Fibroblast of pulmonary artery (primary cell): ENCODE measurements at places on chromosomes 12 and 14.

- DNase-seq, result peak; percentile 23
Observed at GRCh38 chr12:88501972-88502938, 78.0 kb downstream of the KITLG start.

GRCh38 chr12:113325916-113326315 is 9.0 kb downstream of the SLC8B1 start:
- peak; percentile 66 for DNase-seq

GRCh38 chr12:645563-646071 is 17.6 kb downstream of the NINJ2 start:
- peak; percentile 61 for DNase-seq

- no peak for DNase-seq
Observed at GRCh38 chr12:94187361-94187760, 39.0 kb downstream of the PLXNC1 start.

- DNase-seq, result peak; percentile 93
Observed at GRCh38 chr12:1661553-1662335, 29.1 kb upstream of the ADIPOR2 start.

- DNase-seq, result no peak
Observed at GRCh38 chr12:55057481-55057880, 37.7 kb downstream of the NEUROD4 start.

- peak; percentile 36 for DNase-seq
Observed at GRCh38 chr12:88036353-88036965, 7.3 kb upstream of the C12orf50 start.

DNA sequence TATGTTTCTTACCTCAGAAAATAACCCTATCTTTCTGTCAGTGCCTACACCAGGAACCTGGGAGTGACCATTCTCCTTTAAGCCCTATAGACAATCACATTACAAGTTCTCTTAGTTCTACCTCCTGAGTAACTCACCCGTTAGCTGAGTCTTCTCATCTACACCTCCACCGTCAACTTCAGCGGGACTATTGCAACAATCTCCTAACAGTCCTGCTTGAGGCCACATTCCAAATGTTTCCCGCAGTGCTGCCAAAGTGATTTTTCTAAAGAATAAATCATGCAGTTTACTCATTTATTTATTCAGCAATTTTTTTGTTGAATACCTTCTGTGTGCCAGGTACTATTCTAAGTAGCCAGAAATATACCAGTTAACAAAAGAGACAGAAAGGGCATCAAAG is 285.0 kb upstream of the GRIP1 start:
- no peak for DNase-seq

DNA sequence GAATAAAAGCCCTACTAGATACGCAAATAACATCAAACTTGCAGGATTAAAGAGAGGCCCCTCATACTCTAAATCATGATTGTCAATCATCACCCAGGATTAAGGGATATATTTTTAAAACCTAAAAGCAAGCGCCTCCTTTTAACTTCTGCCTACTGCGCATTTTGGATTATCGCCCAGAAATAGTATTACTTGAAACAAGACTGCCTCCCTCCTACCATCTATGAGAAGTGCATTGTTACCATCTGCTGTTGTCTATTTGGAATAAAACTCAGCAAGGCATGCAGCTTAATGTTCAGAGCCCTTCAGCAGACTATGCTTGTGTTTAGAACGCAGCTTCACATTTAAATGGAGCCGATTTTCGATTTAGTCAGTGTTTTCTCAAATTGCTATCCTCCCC is 79.6 kb downstream of the EXOC5 start:
- peak; percentile 41 for DNase-seq

GRCh38 chr12:93571925-93572711 is at the start of gene SOCS2:
SOCS2 (plus strand) TSS chr12:93572675; CDS start chr12:93572898, 223 bp downstream.
- DNase-seq, result peak; percentile 19

- DNase-seq, result no peak
Observed at GRCh38 chr12:100201604-100202423, 1.2 kb downstream of the ACTR6 start.

DNA sequence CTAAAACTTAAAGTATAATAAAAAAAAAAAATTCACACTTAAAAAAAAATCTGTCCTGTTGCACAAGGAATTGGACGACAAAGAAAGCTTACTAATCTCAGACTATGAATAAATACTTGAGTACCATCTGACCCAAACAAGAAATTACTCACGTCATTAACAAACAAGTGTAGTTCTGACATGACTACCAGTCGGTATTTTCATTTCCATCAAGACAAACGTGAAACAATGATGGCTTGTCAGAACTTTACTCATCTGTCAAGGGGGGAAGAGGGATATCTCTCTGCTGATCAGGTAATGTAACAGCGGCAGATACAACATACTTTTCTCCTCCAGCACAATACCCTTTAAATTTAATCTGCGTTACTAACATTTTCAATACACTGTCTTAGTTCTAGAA is 78.3 kb downstream of the CDK17 start:
- no peak for DNase-seq

DNA sequence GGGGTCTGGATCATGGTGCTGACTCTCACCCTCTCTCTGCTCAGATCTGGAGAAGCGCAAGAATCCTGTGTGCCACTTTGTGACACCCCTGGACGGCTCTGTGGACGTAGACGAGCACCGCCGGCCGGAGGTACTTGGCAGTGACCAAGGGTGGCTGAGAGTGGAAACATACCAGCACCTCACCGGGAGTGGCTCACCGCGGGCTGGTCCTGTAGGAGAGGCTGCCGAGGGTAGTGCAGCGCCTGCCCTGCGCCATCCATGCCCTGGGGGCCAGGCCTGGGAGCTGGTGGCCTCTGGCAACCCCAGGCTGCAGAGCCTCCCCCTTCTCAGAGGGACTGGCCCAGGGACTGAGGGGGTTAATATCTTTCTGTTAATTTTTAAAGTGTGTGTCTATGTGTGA is 46.2 kb downstream of the IL31 start:
- no peak for DNase-seq

DNA sequence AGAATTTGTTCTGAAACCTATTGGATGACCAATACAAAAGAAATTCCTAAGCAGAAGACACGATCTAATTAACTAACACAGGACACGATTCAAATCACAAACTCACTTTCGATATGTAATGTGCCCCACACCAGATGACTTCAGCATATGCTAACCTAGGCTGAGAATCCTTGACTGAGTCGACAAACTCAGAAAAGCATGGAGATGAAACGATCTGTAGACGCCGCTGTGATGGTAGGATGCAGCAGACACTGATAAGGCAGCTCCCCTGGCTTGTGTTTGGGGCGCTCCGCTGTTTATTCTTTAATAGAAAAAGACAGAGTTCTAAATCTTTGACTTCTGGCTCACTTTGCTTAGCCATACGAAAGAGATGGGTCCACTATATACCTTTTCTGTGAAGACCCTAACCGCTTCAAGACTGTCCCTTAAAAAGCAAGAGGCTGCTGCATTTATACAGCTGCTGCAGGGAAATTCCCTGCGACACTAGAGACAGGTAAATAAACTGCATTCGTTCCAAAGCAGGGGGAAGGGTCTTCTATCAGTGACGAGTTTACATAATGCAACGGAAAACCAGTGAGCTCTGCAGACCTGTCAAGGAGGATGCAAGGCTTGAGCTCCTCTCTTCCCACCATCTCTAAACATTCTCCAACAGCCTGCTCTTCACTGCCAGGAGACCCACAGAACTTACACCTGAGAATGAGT is 929 bp downstream of the CHD8 start:
- DNase-seq, result no peak

DNA sequence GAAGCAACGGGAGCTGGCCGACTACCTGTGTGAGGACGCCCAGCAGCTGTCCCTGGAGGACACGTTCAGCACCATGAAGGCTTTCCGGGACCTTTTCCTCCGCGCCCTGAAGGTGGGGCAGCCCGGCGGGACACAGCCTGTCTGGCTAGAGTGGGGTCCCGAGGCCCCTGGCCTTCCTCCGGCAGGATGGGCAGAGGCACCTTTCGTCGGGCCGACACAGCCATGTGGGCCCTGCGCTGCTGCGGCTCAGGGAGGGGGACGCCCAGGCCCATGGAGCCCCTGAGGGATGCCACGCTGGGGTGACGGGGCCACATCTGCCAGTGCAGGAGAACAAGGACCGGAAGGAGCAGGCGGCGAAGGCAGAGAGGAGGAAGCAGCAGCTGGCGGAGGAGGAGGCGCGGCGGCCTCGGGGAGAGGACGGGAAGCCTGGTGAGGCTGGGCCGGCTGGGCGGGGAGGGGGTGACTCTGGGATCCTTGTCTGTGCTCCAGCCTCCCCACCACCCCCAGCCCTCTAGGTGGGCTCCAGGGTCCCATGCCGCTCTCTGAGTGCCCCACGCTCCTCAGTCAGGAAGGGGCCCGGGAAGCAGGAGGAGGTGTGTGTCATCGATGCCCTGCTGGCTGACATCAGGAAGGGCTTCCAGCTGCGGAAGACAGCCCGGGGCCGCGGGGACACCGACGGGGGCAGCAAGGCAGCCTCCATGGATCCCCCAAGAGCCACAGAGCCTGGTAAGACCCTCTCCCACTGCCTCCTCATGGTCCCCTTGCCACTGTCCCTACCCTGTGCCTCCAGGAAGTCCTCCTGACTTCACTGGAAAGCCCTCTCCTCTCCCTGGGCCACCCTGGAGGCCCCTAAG is 10.9 kb upstream of the ADSS1 start:
- no peak for DNase-seq

DNA sequence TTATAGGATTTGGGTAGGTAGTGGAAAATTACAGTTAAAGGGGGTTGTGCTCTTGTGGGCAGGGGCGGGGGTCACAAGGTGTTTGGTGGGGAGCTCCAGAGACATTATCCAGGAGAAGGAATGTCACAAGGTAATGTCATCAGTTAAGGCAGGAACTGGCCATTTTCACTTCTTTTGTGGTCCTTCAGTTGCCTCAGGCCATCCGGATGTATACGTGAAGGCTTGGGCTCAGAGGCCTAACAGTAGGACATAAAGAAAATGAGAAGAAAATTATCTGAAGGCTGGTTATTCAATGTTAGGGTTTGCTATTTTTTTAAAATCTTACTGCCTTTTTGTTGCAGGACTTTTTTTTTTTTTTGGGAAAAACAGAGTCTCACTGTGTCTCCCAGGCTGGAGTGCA is 2.5 kb upstream of the PSEN1 start:
- no peak for DNase-seq

DNA sequence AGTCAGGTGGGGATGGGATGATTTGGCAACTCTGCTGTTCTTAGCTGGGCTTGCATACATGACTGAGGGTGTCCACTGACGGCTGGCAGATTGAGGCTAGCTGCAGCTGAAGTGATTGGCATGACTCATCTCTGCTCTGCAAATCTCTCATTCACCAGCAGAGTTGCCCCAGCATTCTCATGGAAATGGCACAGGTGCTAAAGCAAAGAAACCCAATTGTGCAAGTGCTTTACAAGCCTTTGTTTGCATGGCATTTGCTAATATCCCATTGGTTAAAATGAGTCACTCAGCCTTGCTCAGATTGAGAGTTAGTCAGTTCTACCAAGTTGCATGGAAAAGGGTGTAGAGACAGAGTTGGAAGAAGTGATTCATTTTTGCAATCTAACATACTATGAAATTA is 389.7 kb upstream of the FAR2 start:
- DNase-seq, result peak; percentile 17

- DNase-seq, result no peak
Observed at GRCh38 chr12:91921555-91921954, 224.1 kb downstream of the BTG1 start.

DNA sequence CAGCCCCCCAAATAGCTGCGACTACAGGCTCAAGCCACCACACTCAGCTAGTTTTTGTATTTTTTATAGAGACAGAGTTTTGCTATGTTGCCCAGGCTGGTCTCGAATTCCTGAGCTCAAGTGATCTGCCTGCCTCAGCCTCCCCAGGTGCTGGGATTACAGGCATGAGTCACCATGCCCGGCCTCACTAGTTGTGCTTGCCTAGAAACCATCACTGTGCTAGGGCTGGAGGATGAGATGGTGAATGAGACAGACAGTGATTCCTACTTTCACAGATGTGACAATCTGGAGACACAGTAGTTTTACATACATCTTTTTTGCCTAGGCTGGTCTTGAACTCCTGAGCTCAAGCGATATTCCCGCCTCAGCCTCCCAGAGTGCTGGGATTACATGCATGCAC is 7.5 kb upstream of the MSI1 start:
- DNase-seq, result no peak

DNA sequence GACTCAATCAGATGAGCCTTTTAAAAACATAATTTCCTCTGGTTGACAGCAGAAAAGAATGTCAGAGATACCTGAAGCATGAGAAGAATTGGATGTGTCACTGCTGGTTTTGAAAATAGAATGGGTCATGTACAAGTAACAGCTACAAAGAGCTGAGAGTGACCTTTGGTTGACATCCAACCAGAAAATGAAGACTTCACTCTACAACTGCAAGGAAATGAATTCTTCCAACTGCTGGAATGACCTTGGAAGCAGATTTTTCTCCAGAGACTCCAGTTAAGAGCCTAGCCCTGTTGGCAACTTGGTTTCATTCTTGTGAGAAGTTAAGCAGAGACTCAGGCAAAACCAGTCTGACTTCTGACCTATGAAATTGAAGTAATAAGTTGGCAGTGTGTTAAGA is 505.9 kb downstream of the SLC16A7 start:
- peak; percentile 6 for DNase-seq
